ENCODE measurements at places on chromosomes 6 and 20. TPM values are rescaled to one million over a fixed set of nuclear protein-coding genes. Genes with fewer than 3 reads are reported as not detected.

The ETV7 gene
- total RNA-seq = 0.10 TPM

The OR2J3 gene
- total RNA-seq = not detected

The LRRC1 gene
- total RNA-seq = 5.8 TPM

The CTAGE9 gene
- total RNA-seq = not detected

The ENPP4 gene
- 0.25 TPM for total RNA-seq

The PAQR8 gene
- 1.1 TPM for total RNA-seq

The HLA-DOA gene
- total RNA-seq = not detected

The LY6G5C gene
- 0.51 TPM for total RNA-seq

The TGM3 gene
- not detected for total RNA-seq

The RBM24 gene
- 9.3 TPM for total RNA-seq

The UNC5CL gene
- 0.20 TPM for total RNA-seq

The WFDC10A gene
- total RNA-seq = not detected

The PTGIS gene
- not detected for total RNA-seq

The ASIP gene
- not detected for total RNA-seq

The PRDM1 gene
- 4.2 TPM for total RNA-seq

The NKAPL gene
- not detected for total RNA-seq

The NRN1 gene
- 0.79 TPM for total RNA-seq

The CST5 gene
- total RNA-seq = not detected

The MEI4 gene
- not detected for total RNA-seq

The DEFB132 gene
- total RNA-seq = not detected

The C6orf62 gene
- 58.2 TPM for total RNA-seq

The FNDC11 gene
- total RNA-seq = 0.09 TPM

The TRIM15 gene
- not detected for total RNA-seq

The PDYN gene
- not detected for total RNA-seq

The REM1 gene
- total RNA-seq = 0.10 TPM

The NRSN1 gene
- not detected for total RNA-seq

The GPSM3 gene
- total RNA-seq = 0.57 TPM

The ECT2L gene
- not detected for total RNA-seq

The LGSN gene
- 3.5 TPM for total RNA-seq

The C20orf202 gene
- total RNA-seq = not detected

The SLC17A1 gene
- total RNA-seq = not detected

The DAAM2 gene
- not detected for total RNA-seq

The LRRN4 gene
- total RNA-seq = not detected

The CAGE1 gene
- total RNA-seq = not detected

The HLA-DQA1 gene
- not detected for total RNA-seq

The DEF6 gene
- total RNA-seq = 0.06 TPM

The DEFB124 gene
- total RNA-seq = not detected

The MAP3K5 gene
- total RNA-seq = 3.5 TPM

The PTPRT gene
- not detected for total RNA-seq

The COX7A2 gene
- total RNA-seq = 329 TPM

The VWA7 gene
- total RNA-seq = 1.2 TPM

The THEMIS gene
- not detected for total RNA-seq

The POU3F2 gene
- total RNA-seq = not detected

The RPP40 gene
- 33.9 TPM for total RNA-seq

The FERMT1 gene
- total RNA-seq = 19.4 TPM

The EYA2 gene
- 3.2 TPM for total RNA-seq

The PCSK2 gene
- not detected for total RNA-seq

The HLA-G gene
- not detected for total RNA-seq
